Stimulated activated CD4-positive, alpha-beta T cell treated with anti-CD3 and anti-CD28 coated beads, Interleukin-1b, Interleukin-23, amount 100 ng/mL, for 48 hours (primary cell): ENCODE measurements at places on chromosomes 7 and 10.

- DNase-seq = no peak
These were observed 50.8 kb upstream of the KLF6 start for GRCh38 chr10:3835770-3836169.

GRCh38 chr10:27100813-27101347 is 586 bp upstream of the ANKRD26 start:
- peak; percentile 26 for DNase-seq

DNA sequence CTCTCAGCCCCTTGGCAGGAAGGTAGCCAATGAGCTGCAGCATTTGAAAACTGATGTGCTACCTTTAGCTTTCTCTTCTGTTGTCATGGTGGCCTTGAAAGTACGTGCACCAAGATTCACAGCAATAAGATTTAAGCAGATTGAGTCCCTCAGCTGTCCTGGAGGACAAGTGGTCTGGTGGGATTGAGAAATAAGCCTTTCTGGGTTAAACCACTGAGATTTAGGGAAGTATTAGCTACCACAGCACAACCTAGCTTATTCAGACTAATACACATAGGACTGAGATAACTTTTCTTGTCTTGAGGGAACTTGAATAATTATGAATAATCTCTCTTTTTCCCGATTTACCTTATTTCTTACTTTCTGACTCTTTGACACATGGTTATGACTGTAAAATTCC is 324.0 kb downstream of the PTEN start:
- no peak for DNase-seq

GRCh38 chr10:133422807-133423771 is 1.3 kb downstream of the SPRN start:
- no peak for DNase-seq

GRCh38 chr10:127907411-127908105 is 655 bp downstream of the PTPRE start:
- no peak for DNase-seq

DNA sequence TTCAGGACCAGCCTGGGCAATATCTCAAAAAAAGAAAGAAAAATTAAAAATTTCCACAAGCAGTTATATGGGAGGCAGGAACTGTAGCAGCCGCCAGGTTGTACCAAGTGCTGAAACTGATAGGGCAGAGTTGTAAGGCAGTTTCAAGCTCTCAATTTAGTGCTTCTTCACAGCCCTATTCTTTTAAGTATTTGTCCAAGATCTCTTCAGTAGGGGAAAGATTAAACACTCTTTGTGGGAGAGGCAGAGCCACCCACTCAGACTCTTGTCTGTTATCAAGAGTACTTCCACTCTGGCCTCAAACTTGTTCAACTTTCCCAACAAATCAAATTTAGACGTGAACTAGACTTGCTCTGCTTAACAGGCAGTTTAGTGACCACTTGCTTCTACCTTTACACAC is 228.7 kb downstream of the REEP3 start:
- DNase-seq = no peak

DNA sequence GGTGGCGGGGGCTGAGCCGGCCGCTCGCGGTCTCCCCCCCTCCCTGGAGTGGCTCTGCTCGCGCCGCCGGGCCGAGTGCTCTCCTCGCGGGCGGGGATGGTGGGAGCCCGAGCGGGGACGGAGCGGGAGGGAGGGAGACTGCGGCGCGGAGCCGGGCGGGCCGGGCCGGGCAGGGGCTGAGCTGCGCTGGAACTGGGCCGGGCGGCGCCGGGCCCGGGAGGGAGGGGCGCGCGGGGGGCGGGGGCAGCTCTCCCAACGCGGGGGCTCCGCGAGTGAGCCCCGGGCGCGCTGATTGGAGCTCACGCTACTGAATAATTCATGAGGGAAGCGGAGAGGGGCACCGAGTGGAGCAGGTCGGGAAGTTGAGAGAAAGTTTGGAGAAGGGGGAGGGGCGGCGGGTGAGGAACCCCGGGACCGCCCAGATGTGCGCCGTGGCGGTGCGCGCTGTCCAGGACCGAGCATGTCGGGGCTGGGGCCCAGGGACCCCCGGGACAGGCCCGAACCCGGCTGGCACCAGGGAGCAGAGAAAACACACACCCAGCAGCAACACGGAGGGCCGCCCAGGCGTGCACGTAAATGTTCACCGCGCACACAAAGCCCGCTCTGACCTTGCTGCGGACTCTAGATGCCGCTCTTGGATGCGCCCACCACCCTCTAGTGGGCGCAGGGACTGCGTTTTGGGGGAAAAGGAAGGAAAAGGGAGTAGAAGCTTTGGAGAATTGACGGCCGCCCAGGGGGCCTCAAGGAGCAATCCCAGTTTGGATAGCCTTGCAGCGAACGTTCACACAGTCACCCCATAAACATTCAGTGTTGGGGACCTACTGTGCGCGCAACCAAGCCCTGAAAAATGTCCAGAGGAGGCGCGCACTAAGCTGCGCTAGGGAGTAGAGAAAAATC is at the start of gene EPHB4:
TSS of gene EPHB4 (minus strand) at position 194 of the 897 bp plus-strand sequence. CDS start 493 bp downstream, outside the sequence.
- DNase-seq = no peak

DNA sequence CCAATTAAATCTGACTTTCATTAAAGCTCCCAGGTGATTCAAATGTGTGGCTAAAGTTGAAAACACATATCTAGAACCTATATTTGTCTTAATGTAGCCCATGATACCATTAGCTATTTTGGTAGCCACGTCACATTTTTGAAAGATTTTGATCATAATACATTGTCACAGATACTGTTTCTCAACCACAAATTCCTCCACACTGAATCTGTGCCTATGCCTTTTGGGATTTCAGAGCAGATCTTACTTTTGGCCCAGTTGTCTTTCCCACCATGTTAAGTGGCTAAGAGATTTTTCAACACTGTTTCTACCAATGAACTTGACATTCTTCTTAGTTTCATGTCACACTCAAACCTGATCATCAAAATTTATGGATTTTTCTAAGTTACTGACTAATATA is 47.4 kb downstream of the CH25H start:
- DNase-seq = no peak
